Stimulated activated CD4-positive, alpha-beta T cell treated with anti-CD3 and anti-CD28 coated beads, Interleukin-4, amount 100 ng/mL, for 4 hours (primary cell): ENCODE measurements at places on chromosomes 6 and 20.

- DNase-seq, result no peak
Observed at GRCh38 chr6:13924949-13925881, at the start of gene RNF182. Gene RNF182, plus strand, starts transcription at chr6:13924952. Its CDS starts 52,168 bp downstream, at chr6:13977120.

GRCh38 chr20:57713951-57714350 is 4.1 kb upstream of the PMEPA1 start:
- DNase-seq, result no peak

- DNase-seq, result no peak
Observed at GRCh38 chr6:56430629-56431600, 183.5 kb upstream of the COL21A1 start.

DNA sequence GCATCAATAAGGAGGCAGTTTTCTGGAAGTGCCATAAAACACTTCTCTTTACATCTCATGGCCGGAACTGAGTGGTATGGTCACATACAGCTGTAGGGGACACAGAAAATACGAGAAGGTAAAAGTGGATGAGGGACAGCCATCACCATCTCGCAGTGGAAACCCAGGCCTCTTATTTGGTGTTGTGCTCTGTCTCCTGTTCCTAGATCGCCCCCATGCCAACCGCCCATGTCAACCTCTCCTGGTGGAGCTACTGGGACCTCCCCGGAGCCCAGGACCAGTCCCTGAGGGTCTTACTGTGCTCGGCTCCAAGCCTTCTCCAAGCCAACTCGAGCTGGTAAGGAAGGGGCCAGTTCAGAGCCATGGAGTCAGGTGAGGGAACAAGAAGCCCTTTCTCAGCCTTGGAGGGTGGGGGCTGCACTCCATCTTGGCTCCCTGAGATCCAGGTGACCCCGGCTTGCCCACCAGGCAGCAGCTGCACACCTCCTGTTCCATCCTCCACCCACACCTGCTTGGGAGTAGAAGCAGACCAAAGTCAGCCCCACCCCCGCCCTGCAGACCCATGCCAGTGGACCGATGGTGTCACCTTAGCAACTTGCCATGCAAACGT is 149.0 kb upstream of the CST7 start:
- no peak for DNase-seq

DNA sequence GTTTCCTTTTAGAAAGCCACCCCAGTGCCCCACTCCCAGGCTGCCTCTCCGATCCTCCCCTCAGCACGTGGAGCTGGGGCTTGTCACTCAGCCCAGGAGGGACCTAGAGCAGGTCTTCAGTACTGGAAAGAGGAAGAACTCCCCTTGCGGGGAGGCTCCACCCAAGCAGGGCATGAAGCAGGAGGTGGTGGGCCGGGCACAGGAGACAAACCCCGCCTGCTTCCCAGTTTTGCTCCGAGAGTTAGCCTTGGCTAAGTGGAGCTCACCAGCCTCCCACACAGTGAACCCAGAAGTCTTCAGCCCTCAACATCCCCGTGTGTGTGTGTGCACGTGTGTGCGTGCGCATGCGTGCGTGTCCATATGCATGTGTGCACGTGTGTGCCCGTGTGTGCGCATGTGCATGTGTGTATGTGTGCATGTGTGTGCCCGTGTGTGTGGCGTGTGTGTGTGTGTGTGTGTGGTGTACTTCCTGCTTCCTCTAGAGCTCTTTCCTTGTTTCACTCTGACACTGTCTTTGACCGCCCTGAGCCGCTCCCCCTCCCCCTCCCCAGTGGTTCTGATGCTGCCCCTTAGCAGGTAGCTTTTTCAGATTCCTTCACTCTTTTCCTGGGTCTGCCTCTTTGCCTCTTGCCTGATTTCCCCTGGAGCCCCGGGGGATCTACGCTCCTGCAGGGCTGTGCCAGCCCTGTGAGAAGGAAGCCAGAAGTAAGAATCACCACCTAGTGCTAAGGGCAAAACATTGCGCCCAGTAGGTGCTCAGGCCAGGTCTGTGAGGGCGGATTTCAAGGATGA is 239.8 kb downstream of the CDC5L start:
- DNase-seq, result no peak

DNA sequence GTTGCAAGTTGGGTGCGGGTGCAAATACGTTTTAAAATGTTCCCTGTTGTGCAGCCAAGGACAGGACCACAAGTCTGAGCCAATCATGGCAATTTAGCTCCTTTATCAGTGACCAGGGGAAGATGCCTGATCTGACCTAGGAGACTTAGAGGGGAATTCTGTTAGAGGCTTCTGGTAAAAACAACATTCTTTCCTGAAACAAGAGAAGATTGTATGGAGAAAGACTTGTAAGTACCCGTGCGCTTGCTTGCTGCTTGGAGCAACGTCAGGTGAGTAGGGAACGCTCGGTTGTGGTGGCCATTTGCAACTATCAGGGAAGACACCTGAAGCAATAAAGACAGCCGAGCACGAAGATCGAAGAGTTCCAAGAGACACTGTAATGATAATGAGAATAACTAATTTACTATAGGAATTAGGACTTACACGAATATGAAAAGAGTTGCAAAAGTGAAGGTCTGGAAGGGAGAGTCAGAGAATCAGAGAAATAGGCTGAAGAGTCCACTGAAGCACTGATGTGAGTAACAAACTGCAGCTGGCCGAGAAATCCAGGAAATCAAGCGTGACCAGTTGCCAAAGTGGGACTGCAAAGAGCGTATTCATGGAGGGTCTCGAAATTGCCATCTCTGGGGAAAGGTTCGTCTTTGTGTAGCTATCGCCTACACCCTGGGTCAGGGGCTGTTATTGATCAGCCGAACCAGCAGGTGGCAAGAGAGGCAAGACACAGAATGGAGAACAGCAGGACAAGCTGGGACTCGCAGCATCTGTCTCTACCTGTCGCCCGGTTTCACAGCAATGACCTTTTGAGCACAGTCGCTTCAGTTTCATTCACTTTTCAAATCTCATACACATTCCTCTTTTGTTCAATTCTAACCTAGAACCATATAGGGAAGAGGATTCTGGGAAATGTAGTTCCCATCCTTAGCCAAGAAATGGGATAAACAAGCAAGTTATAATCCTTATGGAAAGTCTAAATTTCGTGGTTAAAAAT is 26.1 kb downstream of the LOC128125822 start:
- peak; percentile 73 for DNase-seq

GRCh38 chr6:818196-818595 is 125.3 kb upstream of the EXOC2 start:
- DNase-seq, result no peak

DNA sequence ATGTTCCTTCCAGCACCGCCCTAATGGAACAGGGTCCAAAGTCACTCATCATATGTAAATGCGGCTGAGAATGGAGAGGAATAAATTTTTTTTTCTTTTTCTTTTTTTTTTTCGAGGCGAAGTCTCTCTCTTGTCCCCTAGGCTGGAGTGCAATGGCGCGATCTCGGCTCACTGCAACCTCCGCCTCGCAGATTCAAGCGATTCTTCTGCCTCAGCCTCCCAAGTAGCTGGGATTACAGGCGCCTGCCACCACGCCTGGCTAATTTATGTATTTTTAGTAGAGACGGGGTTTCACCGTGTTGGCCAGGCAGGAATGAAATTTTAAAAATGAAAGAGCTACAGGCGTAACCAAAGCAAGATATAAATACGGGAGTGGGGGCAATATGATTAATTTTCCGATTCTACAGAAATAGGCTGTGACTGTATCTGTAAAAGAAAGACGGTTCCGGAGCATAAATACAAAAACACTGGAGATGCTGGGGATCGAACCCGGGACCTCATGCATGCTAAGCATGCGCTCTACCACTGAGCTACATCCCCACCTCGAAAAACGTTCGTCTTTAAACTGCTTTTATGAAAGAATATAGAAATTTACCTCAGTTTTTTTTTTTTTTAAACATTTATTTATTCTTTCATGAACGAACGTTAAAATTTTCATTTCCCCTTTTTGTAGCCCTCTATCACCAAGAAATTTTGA is 132.2 kb downstream of the GPX5 start:
- DNase-seq, result peak; percentile 43
